Right lobe of liver (tissue), 6 donors: ENCODE measurements at places on chromosomes 5 and 9.
A peak's percentile ranks its signal among the peaks of the same experiment; 100 is the strongest.

- DNase-seq: no peak
These were observed 498.8 kb upstream of the CDH18 start for GRCh38 chr5:20486826-20487225.

DNA sequence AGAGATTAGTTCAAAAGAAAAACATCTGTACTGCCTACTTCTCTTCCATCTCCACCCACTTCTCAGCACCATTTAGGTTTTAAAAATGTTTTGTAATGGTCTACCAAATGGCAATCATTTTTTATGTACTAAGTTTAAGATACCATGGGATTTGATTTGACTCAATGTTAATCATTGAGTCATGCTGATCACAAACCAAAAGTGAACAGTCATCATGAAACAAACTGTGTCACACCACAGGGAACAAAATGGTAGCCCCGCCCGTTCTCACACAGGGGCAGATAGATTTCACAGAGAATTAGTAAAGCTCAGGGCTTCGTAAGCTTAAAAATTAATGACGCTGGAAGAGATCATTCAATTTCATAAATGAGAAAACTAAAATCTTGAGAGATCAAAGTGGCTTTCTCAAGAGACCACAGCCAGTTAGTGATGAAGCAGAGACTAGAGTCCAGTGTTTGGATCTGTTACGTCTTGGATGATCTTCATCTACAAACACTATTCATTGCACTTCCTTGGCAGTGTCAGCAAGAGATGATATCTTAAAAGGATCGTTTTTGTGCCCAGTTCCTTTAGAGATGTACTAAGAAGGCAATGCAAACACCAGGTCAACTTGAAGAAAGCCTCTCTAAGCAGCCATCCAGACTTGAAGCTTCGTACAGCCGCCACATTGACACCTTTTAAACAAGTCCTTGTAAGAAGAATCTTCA is 33.9 kb upstream of the TRIO start:
- DNase-seq: no peak

DNA sequence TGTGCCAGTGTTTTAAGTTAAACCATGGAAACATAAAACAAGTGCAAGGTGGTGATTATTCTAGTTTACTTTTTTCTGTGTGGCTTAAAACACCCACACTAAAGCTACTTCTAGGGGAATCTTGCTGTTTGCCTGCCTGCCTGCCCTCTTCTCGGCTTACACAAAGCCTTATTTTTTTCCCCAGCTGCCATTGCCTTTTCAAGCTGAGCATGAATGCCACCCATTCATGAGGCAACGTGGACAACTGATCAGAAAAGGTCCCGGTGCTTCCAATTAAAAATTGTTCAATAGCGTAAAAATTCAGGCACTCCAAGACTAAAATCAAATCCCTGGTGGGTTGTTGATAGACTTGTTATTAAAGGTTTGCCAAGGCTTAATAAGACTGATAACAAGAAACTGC is 401.4 kb downstream of the TMEM161B start:
- DNase-seq: no peak

DNA sequence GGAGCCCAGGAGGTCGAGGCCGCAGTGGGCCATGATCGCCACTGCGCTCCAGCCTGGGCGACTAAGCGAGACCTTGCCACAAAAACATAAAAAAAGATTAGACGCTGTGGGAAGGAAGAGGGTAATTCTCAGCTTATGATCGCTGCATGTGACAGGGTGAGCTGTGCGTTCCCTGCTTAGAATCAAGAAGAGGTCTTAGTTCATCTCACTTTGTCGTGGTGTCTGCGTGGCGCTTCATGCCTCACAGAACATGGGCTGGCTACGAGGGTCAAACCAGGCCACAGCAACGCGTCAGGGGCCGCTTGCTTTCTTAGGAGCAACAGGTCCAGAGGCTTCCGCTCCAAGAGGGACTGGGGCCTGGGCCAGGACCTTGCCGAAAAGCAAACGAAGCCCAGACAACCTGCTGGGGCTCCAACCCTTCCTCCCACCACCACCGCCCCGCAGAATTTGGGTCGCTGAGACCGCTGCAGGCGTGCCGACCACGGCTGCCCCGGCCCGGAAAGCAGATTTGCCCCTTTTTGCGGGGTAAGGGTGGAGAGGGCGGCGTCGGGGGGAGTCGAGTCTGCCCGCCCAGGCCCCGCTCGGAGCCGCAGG is 10.0 kb upstream of the GRIN1 start:
- no peak for DNase-seq

GRCh38 chr5:463952-464351 is 21.0 kb downstream of the EXOC3 start:
- DNase-seq: no peak

- no peak for DNase-seq
These were observed 167.0 kb downstream of the C5orf15 start for GRCh38 chr5:133801431-133801830.

DNA sequence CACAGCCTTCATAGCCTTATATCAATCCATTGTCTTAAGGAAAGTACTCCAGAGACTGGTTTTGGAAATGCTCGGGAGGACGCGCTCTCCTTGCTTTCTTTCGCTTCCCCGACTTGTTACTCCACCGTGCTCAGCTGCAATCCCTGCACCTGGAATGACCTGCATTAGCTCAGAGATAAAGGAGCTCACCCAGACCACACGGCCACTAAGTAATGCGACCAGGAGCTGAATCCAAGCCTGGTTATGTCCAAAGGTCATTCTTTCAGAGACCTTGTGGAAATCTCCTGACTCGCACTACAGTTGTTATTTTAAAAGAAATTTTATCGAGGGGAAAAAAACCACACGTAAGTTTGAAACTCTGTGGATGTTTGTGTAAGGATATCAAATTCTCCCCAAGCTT is 135.3 kb upstream of the DPYSL3 start:
- peak; percentile 28 for DNase-seq
